ENCODE measurements at places on chromosomes 7 and 10.
A peak's percentile ranks its signal among the peaks of the same experiment; 100 is the strongest.

- no peak for DNase-seq
Observed at GRCh38 chr10:77771450-77771849, 133.8 kb upstream of the KCNMA1 start.

DNA sequence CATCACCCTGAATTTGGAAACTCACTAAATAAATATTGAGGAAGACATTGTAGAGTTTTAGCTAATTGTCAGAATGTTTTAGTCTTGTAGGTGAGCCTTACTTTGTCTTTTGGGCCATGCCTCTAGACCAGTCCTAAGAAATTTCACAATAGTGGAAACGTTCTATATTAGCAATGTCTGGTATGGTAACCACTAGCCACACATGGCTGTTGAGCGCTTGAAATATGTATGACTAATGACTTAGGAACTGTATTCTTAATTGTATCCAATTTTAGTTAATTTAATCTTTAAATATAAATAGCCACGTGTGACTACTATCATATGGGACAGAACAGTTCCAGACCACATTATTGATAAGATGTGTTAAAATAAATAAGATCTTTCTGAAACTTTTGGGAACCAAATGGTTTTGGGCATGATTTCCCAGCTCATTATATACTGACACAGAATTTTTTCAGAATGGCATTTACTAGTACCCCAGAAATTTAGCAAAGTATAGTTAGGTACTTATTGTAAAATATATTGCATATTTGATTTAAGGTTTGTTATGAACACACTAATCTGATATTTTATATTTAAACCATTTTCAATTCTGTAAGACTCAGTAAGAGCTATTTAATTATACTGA is 95.0 kb downstream of the VPS50 start:
- DNase-seq: peak; percentile 94

GRCh38 chr10:63446716-63447440 is 18.9 kb downstream of the JMJD1C start:
- DNase-seq: no peak

DNA sequence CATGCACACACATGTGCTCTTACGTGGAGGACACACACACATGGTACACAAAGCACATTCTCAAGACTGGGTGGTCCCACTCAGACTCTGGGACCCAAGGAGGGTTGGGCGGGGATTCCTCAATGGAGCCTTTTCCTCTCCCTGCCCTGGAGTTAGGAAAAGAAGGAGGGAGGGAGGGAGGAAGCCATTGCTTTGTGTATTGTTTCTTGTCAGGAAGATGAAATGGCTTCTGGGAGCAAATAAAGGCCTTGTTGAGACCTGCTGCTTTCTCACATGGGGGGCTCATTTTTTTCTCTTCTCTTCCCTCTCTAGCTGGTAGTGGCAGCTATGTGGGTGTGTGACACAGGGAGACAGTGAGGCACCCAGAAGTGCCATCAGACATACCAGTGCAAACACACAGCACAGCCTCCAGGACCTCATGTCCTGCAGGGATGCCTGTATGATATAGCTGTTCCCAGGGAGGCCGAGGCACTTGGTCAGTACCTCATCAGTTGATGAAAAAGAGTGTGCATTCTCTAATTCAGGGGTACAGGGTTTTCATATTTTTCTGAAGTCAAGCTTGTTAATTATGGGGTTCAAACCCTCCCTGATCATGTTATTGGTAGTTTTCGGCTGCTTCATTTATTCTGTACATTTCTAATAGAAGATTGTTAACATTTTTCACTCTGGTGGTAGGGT is 5.7 kb downstream of the AQP1 start:
- DNase-seq: no peak

DNA sequence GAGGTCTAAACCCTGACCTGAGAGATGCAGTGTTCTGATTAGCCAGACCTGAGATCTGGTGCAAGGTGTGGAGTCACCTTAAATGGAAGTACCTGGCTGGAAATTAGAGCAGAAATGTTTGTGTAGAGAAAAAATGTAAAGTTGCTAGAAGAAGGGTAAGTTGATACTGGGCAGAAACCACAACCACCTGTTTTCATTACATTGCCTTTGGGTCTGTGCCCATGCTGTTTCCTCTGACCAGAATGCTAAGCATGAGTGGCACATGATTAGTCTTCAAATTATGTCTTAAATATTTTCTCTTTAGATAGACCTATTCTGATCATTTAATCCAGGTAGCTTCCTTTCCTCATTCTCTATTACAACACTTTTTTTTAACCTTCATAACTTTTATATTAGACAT is 69.0 kb downstream of the CASD1 start:
- no peak for DNase-seq

DNA sequence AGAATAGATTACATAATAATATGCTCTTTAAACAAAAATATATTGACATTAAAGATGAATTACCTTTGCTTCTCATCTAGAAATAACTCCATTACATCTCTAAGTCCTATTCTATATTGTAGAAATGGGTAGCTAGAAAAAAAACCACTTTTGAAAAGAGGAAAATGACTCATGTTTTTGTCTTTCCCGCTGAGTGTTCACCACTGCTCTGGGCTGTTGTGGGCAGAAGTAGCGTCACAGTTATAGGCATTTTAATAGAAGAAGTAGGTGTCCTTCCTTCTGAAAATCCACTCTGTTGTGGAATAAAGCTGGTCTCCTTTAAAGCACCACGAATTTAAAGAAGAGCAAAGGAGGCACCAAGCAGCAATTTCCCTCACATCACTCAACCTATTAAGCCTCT is 117.6 kb upstream of the NFE2L3 start:
- DNase-seq: no peak

- no peak for DNase-seq
Observed at GRCh38 chr7:84041649-84042048, 152.9 kb downstream of the SEMA3A start.

DNA sequence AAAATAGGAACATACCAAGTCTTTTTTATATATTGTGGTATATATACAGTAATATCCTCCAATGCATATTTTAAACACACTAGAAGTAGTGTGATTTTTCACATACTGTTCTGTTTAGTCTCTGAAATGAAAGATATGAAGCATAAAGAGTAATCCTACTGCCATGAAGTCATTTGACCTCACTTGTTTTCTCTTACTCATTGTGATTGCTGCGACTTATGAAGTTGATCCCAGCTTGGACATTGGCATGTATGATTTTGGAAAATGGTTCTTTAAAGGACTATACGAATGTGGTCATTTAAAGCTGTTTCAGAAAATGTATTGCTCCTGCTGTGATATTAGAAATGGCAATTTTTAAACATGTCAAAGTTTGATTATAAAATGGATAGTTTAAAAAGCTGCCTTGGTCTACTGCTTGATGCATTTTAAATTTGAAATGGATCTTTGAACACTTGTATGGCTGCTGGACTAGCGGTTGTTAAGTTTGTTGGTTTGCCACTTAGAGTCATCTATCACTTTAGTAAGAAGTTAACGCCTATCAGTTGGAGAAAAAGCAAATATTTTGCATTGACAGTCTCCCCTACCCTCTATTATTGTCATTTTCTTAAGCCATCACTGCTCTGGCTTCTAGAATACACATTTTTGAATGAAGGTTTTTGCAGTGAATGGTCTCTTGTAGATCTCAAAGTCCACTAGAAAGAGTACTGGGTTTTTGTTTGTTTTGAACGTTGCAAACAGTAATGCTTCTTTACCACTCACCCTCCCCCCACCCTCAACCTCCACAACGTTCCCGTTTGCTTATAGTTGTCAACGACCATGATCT is 881 bp upstream of the PCGF5 start:
- DNase-seq: peak; percentile 32

DNA sequence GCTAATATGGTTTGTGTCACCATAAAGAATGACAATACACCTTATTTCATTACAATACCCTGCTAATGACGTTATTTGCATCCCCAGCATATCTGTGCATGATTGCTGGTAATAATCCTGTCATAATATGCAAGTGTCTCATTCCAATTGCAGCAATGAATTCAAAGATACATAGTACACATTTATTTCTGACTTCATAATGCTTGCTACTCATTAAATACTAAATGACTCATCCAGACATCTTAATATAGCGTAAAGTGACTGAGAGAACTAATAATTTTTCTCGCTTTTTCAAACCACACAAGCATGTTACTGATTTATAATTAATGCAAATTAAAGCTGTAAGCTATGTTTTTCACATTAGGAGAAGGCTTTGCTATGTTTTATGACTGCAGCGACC is 234.7 kb upstream of the MDFIC start:
- DNase-seq: no peak

DNA sequence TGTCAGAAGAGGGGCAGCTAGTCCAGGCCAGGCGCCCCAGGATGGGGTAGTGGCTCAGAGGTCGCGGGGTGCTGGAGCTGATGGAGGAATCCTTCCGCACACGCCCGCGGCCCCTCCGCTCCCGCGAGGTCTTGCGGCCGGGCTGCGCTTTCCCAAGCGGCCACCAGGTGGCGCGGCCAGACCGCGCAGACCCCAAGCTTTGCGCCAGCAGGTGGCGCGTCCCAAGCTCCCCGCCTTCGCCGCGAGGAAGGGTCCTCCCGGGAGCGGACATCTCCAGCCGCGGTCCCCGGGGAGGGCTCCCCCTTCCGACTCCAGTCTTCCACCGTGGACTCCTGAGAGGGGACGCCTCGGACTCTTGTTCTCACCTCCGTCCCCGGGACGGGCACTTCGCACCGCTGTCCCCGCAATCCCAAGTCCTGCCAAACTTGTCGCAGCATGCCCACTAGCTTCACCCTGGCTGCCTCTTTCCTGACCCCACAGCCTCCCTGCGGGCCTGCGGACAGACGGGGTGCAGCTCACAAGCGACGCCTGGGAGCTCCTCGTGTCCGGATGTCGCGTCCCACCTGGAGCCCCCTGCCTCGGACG is 19.4 kb downstream of the KCNK18 start:
- peak; percentile 57 for DNase-seq

- peak; percentile 75 for DNase-seq
Observed at GRCh38 chr10:93461807-93462178, 20.3 kb downstream of the MYOF start.

- DNase-seq: peak; percentile 51
Observed at GRCh38 chr10:13636776-13637175, 50.0 kb downstream of the PRPF18 start.

DNA sequence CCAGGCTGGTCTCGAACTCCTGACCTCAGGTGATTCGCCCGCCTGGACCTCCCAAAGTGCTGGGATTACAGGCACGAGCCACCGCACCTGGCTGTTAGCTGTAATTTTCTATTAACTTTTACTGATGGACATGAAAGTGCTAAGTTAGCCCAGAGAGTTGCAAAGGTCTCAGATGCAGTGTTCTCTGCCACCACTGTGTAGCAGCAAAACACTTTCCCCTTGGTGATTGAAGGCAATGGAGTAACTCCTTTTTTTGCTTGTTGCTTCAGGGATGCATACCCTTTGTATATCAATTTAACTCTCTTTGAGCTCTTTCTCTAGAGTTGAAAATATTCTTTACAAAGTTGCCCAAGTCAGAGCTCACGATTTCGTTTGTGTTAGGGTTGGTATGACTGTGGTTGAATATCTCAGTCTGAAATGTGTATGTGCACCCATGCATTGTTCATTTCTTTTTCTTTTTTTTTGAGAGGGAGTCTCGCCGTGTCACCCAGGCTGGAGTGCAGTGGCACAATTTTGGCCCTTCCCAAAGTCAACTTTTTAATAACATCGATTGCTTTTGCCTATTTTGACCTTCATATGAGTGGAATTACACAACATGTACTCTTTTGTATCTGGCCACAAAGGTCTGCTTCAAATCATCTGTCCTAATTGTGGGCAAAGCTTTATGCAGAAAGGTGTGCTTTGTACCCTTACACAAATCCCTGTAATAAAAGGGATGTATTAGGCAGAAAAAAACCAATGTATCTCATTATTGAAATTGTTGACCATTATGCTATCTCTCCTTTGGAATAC is 52.6 kb downstream of the GTF2I start:
- peak; percentile 22 for DNase-seq

DNA sequence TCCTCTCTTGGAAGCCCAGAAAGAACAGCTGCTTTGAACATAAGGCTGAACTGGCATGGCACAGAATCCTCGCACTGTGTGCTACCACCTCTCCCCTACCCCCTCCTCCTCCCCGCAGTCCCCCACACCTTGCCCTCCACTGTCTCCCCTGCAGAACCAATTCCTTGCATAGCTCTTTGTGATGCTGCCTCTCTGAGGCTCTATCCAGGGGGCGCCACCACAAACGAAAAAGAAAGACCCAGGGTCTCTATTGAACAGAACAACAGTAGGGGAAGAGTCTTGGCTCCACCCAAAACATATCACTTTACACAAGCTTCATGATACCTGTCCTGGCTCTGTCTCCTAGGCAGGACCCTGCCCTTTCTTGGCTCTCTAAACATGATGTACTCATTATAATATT is 26.2 kb upstream of the EBLN1 start:
- no peak for DNase-seq

GRCh38 chr7:39554583-39555165 is 11.5 kb upstream of the YAE1 start:
- DNase-seq: no peak

Measured in iris pigment epithelial cell (primary cell).